ENCODE measurements at places on chromosomes 16 and 17. TPM values are rescaled to one million over a fixed set of nuclear protein-coding genes. Genes with fewer than 3 reads are reported as not detected.

The KRT33B gene
- not detected for total RNA-seq

The ACSM2A gene
- total RNA-seq: not detected

The ENPP7 gene
- total RNA-seq: not detected

The CDYL2 gene
- 5.2 TPM for total RNA-seq

The ORC6 gene
- 3.5 TPM for total RNA-seq

The TMEM98 gene
- 95.5 TPM for total RNA-seq

The C16orf95 gene
- total RNA-seq: 3.4 TPM

The SLC13A2 gene
- total RNA-seq: not detected

The GNAO1 gene
- not detected for total RNA-seq

The CNGB1 gene
- total RNA-seq: not detected

The KRT23 gene
- total RNA-seq: not detected

The DGKE gene
- total RNA-seq: 5.2 TPM

The CPNE7 gene
- total RNA-seq: 0.65 TPM

The TBC1D28 gene
- not detected for total RNA-seq

The FBF1 gene
- total RNA-seq: 14.1 TPM

The ADAP2 gene
- 0.90 TPM for total RNA-seq

The CHST4 gene
- total RNA-seq: not detected

The KRT12 gene
- not detected for total RNA-seq

The CCL4 gene
- not detected for total RNA-seq

The KRTAP2-1 gene
- not detected for total RNA-seq

The NUPR1 gene
- 56.1 TPM for total RNA-seq

The RCVRN gene
- total RNA-seq: not detected

The OR1A2 gene
- total RNA-seq: not detected

The SCIMP gene
- total RNA-seq: not detected

The SOX9 gene
- total RNA-seq: 2.1 TPM

The SEPTIN12 gene
- total RNA-seq: not detected

The KRTAP1-5 gene
- not detected for total RNA-seq

The SEPTIN1 gene
- not detected for total RNA-seq

The RPL26 gene
- total RNA-seq: 2,801 TPM

The PDILT gene
- not detected for total RNA-seq

The SNX11 gene
- total RNA-seq: 4.7 TPM

The ACBD4 gene
- total RNA-seq: 7.4 TPM

The MAF gene
- total RNA-seq: 24.1 TPM

The CCL2 gene
- total RNA-seq: 11.1 TPM

The TRIM16 gene
- total RNA-seq: 36.7 TPM

The CDR2 gene
- 29.7 TPM for total RNA-seq
